ENCODE measurements at places on chromosomes 11 and 22.
A peak's percentile ranks its signal among the peaks of the same experiment; 100 is the strongest.

GRCh38 chr11:33933602-33934001, 41.7 kb upstream of the LMO2 start:
- no peak for DNase-seq

- DNase-seq = no peak
Observed at GRCh38 chr11:1639102-1639620, 9.6 kb downstream of the KRTAP5-5 start.

DNA sequence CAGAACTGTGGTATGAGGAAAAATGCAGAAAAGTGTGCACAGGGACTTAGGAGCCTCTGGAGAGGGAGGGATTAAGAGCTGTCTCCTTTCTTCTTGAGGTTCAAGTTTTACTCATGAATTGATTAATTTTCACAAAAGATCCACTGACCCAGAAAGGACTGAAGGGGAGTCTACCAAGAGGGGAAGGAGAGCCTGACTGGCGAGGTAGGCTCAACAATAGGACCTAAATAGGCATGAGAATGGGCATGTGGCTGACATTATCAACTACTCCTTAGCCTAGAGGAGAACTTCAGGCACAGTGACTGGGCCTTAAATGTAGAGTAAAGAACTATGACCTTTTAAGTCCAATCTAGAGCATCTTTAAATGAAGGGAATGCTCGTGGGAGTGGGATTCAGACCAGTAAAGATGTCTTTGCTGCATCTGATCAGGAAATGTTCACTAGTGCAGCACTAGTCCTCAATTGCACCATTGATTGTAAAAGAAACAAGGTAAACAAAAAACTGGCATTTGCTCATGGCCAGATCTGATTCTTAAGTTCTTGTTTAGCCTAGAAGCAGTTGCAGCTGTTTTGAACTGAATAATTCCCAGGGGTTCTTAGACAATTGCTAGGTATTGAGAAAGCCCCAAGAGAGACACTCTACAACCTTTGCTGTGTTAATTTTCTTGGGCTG, 135.6 kb downstream of the RAB38 start:
- no peak for DNase-seq

GRCh38 chr11:3964056-3964455, 108.6 kb downstream of the STIM1 start:
- DNase-seq = no peak

DNA sequence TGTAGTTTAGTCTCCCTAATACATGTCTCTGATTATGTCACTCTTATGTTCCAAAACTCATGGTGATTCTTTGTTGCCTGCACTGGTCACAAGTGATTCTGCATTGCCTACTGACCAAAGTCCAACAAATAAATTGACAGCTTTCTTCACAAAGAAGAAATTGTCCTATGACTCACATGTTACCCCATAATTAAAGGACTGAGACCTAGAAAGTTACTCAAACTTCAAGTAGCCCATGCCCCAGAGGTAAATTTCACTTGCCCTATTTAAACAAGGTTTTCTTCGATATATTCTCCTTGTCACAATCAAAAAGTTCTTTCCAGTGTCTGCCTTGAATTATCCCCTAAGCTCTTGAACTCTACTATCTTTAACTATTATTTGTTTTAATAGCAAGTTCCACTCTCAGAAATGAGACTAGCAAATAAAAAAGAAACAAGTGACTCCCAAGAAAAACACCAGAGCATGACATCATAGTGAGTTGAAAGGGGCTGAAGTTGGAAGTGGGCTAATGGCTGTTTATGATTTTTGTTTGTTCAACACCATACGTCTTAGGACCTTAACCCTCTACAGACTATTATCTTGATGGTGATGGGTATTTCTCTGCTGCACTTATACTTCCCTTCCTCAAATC, 94.5 kb upstream of the BLID start:
- no peak for DNase-seq

DNA sequence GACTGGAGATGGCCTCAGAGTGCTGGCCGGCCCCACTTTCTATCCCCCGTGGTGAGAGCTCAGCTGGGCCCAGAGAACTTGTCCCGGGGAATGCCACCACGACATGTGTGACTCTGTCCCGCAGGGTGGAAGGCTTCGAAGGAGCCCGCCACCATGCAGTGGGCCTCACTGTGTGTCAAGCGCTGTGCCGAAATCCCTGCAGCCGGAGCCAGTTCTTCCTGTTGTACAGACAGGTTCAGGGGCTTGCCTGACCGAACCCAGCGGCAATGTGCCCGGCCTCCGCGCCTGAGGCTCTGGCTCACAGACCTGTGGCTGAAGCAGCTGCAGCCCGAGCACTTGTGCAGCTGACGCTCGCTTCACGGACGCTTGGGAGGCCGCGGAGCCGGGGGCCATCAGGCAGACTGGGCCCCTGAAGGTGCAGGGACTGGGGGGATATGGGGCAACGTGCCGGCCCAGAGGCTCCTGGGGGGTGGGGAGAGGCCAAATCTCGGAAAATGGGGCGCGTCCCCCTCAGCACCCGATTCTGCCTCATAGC, 650 bp downstream of the PPM1F start:
- DNase-seq = peak; percentile 44

- DNase-seq = no peak
Observed at GRCh38 chr11:45663486-45664375, 1.7 kb downstream of the CHST1 start.

- no peak for DNase-seq
Observed at GRCh38 chr11:27721264-27722116, 21.2 kb upstream of the BDNF start.

DNA sequence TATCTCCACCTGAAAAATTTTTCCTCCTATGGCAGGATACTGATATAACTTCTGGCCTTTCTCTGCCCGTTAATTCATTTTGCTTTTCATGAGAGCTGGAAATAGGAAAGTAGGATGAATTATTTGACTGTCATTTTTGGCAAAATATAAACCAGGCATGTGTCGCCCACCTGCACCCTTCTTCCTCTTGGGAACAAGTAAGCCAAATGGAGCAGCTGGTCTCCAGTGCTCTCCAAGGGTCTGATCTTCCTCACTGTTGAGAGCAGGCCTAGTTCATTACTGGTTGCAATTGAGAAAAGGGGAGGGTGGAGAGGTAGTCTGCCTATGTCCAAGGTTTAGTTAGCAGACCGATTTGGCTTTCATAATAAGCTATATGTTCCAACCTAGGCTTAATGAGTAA, 582.2 kb downstream of the DLG2 start:
- no peak for DNase-seq

GRCh38 chr22:22893077-22893805, 5.6 kb downstream of the IGLL5 start:
- no peak for DNase-seq

DNA sequence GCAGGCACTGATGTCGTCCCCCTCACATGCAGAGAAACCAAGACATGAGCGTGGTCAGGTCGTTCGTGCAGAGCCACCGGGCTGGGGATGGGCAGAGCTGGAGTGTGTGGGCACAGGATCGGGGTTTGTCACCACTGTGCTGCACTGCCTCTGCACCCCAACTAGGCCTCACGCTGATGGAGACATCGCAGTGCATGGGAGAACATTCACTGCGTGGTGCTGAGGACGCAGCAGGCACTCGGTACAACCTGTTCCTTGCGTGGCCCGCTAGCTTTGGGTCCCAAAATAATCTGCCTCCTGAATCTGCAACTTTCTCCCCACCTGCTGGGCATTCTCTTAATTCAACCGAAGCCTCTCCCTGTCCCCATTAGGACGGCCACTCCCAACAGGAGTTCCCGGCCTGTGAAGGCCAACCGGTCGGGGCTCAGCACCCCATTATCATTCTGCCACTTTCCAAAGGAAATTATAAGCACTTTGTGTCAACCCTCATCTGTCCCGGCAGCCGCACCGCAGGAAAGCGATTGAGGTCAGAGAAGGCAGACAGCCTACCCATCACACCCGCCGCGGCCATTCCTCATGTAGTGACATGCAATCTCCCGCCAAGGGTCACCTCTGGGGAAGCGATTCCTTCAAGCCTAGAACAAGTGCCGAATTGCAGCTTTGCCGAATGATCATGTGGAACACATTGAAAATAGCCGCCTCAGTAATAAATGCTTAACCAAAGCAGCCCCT, 490.4 kb downstream of the MN1 start:
- DNase-seq = no peak

- no peak for DNase-seq
Observed at GRCh38 chr22:37162221-37163095, 12.7 kb upstream of the IL2RB start.

DNA sequence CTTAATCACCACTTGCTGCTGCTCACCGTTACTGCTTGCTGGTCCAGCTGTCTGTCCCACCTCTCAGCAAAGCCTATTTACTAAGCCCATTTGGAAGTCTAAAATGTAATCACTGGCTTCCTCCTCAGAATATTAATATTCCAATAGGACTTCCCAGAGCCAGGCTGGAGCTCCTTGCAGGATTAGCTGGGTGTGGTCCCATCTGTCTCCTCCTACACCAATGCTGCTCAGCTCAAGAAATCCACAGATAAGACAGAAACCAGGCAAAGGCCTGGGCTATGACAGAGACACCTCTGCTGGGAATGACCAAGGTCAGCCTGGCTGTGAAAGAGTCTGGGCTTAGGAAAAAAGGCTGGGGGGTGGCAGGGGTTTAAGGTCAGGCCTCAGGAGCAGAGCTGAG, 317.8 kb downstream of the BUD13 start:
- no peak for DNase-seq

DNA sequence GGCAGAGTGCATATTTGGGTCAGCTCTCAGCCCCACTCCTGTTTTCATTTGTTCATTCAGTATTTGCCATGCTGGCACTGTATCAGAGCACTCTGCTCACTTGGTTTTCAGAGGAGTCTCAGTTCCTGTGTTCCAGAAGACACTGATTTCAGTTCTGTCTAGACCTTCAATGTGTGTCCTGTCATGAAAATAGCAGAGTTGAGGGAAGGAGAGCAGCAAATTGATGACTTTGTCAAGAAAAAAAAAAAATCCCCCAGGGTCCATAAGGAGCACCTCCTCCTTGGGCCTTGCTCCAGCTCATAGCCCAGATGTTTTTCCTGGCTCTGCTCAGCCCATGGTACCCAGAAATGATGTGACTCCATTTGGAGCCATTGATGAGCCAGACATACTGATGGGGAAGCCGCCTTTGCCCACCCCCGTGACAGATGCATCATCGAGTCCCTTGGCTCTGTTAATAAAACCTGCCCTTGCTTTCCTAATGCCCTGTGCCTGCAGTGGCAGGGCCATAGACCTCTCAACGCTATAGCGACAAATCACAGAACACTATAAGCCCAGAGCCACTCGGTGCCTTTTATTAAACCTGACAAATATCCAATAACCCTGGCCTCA, 107.0 kb downstream of the PKNOX2 start:
- no peak for DNase-seq

GRCh38 chr11:660681-661444, 23.8 kb downstream of the DRD4 start:
- no peak for DNase-seq

- DNase-seq = no peak
Observed at GRCh38 chr11:29780756-29781155, 236.1 kb downstream of the KCNA4 start.

DNA sequence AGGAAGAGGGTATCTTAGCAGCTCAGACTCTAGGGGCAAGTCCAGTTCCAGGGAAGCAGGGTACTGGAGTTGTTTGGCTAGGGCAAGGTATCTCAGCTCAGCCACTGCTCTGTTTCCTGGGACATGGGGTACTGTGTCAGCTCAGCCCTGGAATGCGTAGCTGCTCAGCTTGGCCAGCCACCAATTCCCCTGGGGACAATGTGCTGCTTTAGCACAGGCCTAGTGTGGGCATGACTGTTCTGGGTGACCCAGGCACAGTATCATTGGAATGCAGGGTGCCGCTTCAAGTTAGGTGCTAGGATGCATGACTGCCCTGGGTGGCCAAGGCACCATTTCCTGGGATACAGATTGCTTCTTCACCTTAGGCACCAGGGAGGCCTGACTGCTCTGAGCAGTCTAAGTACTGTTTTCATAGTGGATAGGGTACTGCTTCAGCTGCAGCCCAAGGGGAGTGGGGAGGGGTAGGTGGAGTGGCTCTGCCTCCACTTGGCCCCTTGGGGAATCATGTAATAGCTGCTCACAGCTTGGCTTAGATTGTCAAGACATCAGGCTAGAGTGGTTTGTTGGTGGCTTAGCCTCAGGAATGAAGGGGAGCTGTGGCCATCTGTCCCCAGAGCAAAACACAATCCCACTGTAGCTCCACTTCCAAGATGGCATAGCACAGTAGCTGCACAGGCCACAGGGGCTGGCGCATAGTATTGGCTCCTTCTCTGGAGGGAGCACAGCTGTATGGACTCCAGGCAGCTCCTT, 36.0 kb downstream of the MADD start:
- DNase-seq = no peak

GRCh38 chr11:118933486-118933885, 7.8 kb upstream of the BCL9L start:
- no peak for DNase-seq

DNA sequence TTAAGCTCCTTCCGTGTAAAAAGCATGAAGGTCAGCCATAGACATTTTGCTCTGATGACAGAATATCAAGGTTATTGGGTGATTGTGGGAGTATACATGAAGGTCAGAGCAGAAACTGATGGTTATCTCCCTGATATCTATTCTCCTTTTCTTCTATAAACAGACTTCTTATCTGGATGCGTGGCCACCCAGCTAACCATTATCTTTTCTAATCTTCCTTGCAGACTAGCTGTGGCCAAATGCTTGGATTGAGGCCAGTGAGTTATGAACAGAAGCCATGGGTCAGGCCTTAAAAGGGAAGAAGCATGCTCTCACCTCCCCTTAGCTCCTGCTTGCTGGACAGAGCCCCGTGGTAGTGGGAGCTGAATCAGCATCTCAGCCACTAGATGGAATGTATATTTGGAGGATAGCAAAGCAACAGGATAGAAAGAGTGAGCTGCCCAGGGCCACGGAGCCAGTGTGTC, 31.3 kb upstream of the LRRC55 start:
- DNase-seq = no peak

- no peak for DNase-seq
Observed at GRCh38 chr22:22960307-22960706, 72.7 kb downstream of the IGLL5 start.

GRCh38 chr11:123751781-123752180, 2.5 kb downstream of the OR6X1 start:
- no peak for DNase-seq

DNA sequence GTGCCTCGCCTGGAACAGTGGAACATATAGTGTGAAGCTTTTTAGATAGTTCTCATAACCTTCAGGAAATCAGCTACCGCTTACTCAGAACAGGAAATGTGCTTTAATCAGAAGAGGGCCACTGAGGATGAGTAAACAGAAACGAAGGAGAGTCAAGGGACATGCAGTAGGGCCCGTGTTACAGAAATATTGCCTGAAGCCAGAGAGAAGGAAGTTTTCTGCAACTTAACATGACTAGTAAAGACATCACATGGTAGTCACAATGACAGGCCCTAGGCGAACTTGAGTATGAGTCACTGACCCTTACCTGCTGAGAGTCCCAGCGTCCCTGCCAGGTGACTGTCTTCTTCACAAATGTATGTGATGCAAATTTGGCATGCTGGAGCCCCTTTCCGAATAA, 39.4 kb downstream of the CARD18 start:
- peak; percentile 55 for DNase-seq

DNA sequence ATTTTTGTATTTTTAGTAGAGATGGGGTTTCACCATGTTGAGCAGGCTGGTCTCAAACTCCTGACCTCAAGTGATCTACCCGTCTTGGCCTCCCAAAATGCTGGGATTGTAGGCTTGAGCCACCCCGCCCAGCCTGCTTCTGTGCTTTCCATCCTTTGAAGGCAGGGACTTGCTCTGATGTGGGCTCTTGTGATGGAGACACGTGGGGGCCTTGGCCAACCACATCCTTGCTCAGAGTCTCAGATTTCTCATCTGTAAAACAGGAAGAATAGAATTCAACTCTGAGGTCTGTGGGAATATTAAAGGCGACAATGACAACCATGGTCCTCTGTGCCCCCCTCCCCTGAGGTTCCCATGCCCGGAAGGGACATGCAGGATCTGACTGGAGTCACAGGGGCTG, 3.8 kb upstream of the GGA1 start:
- no peak for DNase-seq

- DNase-seq = no peak
Observed at GRCh38 chr11:35005141-35005780, 88.8 kb downstream of the PDHX start.

Data from mammary epithelial cell (primary cell).